HS-5 (cell line): ENCODE measurements at places on chromosomes 11 and 22.

GRCh38 chr11:76030286-76030685 is 176.0 kb downstream of the WNT11 start:
- no peak for DNase-seq

GRCh38 chr22:23182309-23183060 is 2.2 kb downstream of the BCR start:
- DNase-seq, result no peak

DNA sequence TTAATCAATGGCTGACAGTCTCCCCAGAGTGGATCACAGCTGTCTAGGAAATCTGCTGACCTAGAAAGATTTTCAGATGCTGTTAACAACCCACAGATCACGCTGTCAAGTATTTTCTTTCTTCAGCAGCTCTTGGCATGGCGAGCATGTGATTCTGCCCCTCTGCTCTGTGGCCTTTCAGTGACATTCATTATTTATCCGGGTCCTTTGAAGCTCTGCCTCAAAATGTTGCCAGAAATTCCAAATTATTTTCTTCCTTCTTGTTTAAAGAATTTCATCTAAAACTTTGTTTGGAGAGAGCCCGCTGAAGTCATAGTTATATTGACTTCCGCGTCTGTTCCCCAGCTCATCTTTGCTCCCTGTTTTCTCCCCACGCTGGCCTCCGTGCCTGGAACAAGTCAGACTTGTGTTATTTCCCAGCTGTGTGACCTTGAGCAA is 134.1 kb downstream of the COMMD9 start:
- DNase-seq, result no peak

- no peak for DNase-seq
Measured at GRCh38 chr11:43410394-43410793, 51.7 kb downstream of the TTC17 start.

DNA sequence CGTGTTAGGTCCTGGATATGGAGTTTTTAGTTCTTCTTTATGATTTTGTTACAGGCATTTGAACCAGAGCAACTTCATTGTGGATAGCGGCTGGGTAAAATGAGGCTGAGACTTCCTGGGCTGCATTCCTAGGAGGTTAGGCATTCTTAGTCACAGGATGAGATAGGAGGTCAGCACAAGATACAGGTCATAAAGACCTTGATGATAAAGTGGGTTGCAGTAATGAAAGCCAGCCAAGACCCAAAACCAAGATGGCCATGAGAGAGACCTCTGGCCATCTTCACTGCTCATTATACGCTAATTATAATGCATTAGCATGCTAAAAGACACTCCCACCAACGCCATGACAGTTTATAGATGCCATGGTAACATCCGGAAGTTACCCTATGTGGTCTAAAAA is 23.4 kb upstream of the CLMP start:
- DNase-seq, result no peak

- DNase-seq, result no peak
Measured at GRCh38 chr11:68096962-68097361, 24.2 kb downstream of the CHKA start.

DNA sequence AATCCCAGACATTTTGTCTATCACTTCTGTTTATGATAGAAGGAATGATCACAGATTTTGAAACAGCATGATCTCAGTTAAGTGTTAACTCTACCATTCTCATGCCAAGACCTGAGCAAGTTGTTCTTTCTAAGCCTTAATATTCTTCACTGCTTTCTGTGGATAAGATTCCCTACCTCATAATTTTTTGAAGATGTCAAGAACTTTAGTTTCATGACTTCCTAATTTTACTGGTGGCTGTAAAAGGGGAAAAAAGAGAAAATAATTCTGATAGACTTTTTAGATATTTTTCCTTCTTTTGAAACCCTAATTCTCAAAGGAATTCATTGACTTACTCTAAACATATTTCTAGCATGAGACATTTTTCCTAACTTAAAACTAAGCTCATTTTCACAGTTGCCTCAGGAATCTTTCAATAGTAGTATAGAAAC is 520.0 kb upstream of the LUZP2 start:
- DNase-seq, result peak; percentile 69

DNA sequence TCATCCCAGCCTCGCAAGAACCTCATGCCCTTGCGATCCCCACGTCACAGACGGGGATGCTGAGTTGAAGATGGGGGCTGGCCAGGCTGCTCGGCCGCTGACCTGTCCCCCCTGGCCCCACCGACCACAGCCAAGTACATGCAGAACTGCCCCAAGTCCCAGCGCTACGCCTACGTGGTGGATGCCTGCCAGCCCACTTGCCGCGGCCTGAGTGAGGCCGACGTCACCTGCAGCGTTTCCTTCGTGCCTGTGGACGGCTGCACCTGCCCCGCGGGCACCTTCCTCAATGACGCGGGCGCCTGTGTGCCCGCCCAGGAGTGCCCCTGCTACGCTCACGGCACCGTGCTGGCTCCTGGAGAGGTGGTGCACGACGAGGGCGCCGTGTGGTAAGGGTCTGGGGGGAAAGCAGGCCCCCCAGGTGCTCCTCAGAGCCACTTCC is 10.0 kb downstream of the MUC5B start:
- DNase-seq, result no peak

DNA sequence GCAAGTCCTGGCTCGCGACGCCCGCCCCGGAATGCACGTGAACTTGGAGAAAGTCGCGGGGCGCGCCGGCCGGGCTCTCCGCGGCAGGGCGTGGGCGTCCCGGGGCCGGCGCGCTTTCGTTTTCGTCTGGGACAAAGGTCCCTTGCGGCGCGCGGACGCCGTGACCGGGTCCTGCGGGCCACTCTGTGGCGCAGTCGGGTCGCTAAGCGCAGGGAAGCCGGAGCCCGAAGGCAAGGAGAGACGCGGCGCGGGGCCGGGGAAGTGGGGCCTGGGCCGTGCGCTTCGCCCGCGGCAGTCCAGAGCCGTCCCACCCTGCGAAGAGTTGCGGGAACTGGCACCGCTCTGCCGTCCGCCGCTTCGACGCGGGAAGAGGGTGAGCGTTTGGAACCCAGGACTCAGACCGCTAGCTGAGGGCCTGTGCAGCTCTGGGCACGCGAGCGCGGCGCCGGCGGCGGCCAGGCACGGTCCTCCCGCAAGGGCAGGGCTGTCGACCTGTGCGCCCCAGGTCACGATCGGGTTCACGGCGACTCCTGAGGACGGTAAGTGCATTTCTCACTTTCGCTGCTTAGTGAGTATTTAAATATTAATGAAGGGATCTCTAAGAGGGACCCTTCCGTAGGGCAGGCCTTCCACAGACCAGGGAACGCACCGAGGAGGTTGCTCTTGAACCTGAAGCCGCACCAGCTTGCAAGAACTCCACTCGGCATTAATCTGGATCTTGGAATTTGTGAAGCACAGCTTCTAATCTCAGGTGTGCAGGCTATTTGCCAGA is 78.0 kb upstream of the PPARA start:
- DNase-seq, result no peak

GRCh38 chr11:117701781-117702180 is 95.2 kb downstream of the DSCAML1 start:
- DNase-seq, result no peak

- no peak for DNase-seq
Measured at GRCh38 chr11:119774172-119774763, 45.3 kb upstream of the NECTIN1 start.

DNA sequence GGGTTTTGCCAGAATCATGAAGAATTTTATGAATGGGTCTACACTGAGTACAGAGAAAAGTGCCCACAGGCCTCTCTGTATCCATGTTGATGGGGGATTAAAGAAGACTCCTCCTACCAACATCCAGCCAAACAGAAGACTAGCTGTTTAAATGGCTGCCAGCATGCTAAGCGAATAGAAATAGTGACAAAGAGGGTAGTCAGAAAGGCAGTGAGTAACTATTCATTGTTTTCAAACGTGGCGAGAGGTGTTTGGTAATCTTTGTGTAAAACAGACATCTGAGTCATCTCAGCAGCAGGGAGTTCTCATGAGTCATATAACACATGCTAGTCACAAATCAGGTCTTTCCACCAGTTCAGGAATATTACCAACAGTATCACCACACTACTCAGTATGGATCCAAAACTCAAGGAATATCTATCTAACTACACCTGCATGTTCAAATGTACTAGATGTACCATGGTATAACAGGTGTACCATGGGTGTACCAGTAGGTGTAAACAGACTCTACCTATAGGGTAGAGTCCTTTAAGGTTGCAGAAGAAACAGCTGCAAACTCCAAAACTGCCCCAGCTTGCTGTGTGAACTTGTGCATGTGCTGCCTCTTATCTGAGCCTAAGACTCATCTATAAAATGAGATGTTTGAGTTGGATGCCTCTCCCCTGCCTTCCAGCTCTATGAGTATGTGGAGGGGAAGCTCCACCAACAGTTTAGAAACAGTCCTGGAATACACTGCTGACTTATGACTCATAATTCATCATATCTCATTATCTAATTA is 82.0 kb downstream of the SLC1A2 start:
- peak; percentile 97 for DNase-seq

- no peak for DNase-seq
Measured at GRCh38 chr11:124920870-124921609, 2.0 kb downstream of the HEPN1 start.

DNA sequence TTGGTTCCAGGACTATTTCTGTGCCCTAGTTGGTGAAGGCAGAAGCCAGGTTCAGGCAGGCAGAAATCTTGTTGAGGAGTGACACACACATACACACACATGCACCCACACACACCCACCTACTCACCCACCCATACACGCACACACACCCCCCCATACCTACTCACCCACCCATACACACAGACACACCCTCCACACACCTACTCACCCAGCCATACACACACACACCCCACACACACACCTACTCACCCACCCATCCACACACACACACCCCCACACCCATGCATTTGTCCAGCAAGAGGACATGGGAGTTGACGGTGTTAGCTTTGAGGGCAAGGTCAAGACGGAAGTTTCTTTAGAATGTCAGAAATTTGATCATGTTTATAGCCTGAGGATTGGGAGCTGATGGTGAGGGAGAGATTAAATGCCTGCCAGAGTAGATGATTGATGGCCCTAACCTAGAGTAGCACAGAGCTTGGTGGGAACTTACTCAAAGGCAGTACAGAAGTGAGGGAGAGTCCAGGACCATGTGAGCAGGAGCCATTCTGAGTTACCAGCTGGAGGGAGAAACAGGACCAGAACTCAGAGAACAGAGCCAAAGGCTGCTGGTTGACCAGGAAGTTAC is 68.9 kb downstream of the CYB5R2 start:
- DNase-seq, result no peak

- no peak for DNase-seq
Measured at GRCh38 chr22:46844606-46845210, 82.3 kb downstream of the TBC1D22A start.

DNA sequence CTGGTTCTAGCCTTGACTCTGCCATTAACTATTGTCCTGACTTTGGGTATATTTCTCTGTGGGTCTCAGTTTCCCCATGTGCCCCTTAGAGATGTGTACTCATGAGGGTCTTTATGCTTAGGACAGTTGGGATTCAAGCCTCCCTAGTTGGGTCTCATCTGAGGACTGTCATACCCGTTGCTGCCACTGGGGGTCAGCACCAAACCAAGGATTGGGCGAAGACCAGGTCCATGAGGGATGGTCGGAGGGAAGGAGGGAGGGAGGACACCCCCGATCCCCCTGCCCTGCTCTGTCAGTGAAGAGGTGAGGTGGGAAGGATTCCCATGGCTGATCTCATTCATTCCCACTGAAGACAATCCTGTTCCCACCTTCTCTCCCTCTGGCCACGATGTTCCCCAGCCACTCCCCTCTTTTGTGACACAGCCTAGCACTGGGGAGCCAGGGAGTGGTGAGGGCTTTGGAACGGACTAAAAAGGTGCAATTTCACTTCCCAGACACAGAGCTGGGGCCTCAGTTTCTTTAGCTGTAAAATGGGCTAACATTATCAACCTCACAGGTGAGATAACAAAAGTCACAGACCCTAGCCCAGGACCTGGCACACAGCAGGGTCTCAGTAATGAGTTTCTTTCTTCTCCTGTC is 12.4 kb upstream of the KLHL35 start:
- DNase-seq, result no peak

DNA sequence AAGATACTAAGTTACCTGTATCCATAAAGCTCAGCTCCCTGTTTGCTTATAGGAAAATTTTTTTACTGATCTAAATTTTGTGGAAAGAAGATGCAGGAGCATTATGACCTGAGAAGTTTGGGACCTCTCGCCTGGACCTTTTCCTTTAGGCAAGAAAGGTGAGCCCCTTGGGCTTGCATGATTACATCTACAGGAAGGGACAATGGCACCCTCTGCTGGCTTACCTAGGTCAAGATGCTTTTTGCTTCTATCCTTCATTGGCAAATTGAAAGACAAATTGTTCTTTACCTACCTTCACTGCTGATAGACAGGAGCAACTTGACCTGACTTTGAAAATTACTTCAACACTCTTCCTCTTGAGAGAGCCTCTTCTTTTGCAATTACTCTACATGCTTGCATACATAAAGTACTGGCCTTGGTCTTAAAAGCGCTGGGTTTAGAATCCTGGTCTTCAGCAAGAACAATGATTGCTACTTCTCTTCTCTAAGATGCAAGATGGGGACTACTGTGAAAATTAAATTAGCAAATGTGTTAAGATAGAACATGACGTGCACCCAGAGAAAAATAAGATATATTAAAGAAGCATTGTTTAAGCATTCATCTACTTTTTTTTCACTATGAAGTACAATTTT is 147.2 kb downstream of the TRPC6 start:
- no peak for DNase-seq

DNA sequence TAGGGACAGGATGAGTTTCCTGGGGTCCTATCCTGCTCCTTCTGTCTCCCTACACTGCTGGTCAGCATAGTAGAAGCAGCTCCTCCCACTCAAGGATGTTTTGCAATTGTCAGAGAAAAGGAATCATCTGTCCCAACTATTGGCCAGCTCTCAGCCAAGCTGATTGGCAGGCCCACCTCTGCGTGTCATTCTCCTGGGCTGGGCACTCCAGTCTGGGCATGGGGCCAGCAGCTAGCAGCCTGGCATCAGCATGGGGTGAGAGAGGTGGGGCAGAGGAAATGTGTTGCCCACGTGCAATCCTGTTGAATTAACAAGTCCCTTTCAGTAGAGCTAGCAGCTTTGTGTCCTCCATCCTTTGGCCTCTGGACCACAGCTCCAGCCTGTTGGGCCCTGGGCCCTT is 14.1 kb downstream of the ANKK1 start:
- DNase-seq, result peak; percentile 45

GRCh38 chr11:112294688-112295340 is 34.2 kb upstream of the PLET1 start:
- no peak for DNase-seq

DNA sequence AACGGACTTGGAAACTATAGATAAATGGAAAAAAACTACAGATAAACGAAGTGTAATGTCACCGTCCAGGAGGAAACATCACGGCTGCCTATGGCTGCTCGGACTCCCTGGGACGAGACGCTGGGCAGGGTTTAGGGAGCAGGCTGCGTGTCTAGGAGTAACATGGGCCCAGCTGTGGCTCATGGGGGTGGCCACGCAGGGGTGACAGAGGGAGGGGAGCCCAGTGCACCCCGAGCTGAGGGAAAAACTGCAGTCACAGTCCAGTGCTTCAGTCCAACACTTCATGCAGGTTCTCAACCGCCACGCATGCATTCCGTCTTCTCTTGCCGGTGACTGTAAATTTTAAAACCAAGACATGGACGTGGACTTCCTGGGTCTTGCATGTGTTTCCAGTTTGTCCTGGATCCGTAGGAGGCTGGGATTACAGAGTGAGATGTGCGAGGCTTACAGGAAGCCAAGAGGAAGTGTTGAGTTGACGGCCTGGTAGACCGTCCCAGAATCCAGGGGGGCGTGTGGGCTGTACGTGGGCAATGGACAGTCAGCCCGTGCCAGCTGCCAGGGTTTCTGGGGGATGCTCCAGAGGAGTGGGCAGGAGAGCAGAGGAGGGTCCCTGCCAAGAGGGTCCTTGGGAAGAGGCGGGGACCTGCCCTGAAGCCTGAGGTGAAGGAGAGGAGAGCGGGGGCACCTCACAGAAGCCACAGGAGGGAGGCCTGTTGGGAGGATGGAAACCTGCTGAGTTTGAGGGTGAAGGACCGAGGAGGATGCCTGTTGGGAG is 691.4 kb downstream of the BRD1 start:
- no peak for DNase-seq
